ENCODE measurements at places on chromosomes 4 and X. TPM values are rescaled to one million over a fixed set of nuclear protein-coding genes. Genes with fewer than 3 reads are reported as not detected.

GRCh38 chr4:22345055-22345454 lies 170.8 kb downstream of the ADGRA3 start:
- no peak for DNase-seq

DNA sequence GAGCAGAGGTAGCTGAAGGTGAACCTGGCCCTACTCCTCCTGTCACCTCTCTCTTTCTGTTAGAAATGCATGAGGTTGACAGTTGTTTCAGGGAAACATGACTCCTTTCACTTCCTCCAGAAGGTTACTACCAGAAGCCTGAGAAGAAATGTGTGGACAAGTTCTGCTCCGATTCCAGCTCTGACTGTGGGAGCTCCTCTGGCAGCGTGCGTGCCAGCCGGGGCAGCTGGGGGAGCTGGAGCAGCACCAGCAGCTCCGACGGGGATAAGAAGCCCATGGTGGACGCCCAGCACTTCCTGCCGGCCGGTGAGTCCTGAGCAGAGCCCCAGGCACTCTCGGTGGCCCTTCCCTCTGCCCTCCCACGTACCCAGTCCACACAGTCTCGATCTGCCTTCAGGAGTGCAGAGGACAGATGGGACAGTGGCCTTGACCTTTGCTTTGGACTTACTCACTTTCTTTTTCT lies 61.3 kb upstream of the TLR2 start:
- no peak for DNase-seq

DNA sequence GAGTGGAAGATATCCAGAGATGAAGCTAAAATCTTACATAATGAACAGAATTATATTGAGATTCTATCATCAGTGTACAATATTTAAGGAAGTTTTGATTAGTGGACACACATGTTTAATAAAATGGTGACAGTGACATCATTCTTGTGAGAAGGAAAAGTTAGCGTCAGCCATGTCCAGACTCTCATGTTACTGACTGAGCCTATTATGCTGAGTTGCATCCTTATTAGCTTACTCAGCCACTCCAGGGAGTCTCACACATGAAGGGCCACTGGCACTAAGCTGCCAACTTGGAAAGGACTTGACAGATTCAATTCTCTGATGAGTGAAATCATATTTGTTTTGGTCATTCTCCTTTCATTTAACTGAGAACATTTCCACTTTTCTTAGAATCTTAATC lies 170.6 kb downstream of the BANK1 start:
- no peak for DNase-seq

DNA sequence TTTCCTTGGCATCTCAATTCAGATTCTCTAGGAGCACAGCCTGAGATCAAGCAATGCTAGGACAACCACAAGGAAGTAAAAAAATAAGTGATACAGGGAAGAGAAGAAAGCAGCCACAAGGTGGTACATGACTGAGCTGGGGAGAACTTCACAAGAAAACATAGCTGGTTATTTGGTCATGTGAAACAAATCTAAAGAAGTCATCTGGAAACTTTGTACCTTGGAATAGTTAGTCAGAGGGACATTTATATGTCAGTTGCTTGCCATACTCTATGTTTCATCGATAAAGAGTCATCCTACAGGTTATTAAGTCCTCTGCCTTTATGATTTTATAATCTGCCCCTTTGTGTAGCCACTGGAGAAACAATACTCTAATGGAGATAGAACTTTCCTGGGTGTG lies 575.1 kb downstream of the IL15 start:
- no peak for DNase-seq

GRCh38 chrX:13339607-13340006 lies 19.8 kb upstream of the ATXN3L start:
- no peak for DNase-seq

DNA sequence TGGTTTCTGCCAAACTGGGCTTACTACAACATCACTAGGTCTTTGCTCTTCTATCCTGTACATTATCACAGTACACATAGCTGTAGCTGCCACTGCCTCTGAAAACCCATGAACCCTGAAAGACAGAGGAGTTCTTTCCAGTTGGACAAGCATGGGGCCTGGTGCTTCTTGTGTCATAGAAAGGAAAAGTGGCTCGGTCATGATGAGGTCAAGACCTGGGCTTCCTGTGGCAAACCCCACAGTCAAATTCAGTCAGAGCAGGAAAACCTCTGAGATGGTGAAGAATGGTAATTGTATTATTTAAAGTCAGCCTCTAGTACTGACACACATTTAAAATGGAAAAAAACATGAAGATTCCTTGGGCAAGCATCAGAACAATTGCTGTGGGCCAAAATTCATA lies 133.3 kb upstream of the PRPS2 start:
- DNase-seq: no peak

- DNase-seq: no peak
Observed at GRCh38 chr4:54473077-54473545, 184.6 kb upstream of the KIT start.

DNA sequence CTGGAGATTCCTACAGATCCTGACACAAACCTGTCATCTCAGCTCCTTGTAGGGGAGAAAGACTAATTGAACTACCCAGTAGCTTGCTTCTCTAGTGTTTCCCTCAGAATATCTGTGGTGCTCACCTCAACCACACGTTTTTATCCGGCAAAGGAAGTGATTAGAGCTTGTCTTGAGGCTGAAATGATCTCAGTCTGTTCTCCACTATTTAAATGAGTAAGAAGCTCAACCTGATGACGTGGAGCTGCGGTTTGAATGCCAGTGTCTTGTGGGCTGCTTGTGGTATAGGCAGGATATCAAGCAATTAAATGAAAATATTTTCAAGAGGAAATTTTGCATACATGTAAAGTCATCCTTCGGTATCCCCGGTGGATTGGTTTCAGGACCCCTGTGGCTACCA lies 270.2 kb downstream of the TLL1 start:
- DNase-seq: peak; percentile 6

DNA sequence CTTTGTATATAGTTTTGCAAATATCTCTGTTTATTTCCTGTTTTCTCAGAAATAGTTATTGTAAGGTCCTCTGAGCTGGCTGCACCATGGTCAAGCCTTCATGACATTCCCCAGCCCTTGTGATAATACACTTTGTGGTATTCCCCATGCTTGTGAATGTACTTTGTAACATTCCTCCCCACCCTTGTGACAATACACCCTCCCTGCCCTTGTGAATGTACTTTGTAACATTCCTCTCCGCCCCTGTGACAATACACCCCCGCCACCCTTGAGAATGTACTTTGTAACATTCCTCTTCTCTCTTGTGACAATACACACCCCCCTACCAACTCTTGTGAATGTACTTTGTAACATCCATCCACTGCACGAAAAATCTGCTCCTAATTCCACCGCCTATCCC lies 530.7 kb downstream of the CENPC start:
- DNase-seq: no peak

- no peak for DNase-seq
Observed at GRCh38 chr4:88799900-88800299, 102.3 kb upstream of the NAP1L5 start.

DNA sequence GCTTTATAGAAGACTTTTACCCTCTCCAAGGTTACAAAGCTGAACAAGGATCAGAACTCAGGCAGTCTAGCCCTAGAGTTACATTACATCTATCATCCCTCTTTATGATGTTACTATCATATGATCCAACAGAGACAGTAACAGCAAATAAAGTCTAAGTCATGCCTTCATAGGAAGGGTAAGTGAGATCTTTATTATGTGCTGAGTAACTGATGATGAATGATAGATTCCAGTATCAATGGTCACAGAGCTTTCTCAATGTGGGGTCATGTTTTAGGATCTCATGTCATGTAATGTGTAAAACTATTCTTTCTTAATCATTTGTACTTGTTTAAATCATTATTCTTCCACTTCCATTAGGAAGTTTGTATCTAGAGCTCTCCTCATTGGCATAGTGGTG lies 22.8 kb downstream of the ELOVL6 start:
- DNase-seq: no peak

DNA sequence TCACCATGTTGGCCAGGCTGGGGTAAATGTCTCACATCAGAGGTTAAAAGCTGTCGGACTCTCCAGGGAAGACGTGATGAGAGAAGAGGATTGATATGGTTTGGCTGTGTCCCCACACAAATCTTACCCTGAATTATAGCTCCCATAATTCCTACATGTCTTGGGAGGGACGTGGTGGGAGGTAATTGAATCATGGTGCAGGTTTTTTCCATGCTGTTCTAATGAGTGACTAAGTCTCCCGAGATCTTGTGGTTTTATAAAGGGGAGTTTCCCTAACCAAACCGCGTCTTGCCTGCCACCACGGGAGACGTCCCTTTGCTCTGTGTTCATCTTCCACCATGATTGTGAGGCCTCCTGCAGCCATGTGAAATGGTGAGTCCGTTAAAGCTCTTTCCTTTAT lies 64.4 kb downstream of the ASMT start:
- no peak for DNase-seq

DNA sequence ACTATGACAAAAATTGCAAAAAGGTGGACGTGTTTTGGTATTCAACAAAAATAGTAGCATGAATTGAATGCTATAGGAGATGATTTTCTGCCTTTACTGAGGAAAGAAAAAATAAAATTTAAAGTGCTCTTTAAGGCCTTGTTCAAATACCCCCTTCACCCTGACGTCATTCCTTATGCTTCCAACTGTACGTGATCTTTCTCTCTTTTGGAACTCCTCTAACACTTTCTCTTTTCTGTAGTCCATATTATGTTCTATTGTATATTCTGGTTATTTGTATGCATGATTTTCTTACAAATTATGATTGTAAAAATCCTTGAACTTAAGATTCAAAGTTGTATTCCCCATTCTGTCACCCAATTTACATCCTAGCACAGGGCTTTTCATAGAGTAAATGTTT lies 100.5 kb downstream of the POU4F2 start:
- DNase-seq: no peak

DNA sequence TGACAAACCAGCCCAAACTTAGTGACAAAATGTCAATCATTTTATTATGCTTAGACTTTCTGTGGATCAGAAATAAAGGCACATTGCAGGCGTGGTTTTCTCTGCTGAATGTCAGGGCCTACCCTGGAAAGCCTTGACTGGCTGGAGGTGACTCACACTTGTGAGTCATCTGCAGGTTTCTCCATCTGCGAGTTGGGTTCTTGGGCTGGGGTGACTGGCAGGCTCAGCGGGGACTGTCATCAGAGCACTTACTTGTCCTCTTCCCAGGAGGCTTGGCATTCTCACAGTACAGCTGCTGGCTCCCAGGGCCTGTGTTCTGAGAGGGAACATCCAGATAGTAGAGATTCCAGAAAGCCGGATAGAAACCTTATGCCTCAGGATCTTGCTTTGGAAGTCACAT lies 153.8 kb upstream of the AGA start:
- DNase-seq: peak; percentile 13

The UNC5C gene
- total RNA-seq: not detected

The TRO gene
- 0.74 TPM for total RNA-seq

The OSTC gene
- total RNA-seq: 77.6 TPM

The RBPJ gene
- total RNA-seq: 74.9 TPM

The SYTL4 gene
- not detected for total RNA-seq

The GUCY1A1 gene
- total RNA-seq: not detected

All from activated CD4-positive, alpha-beta T cell treated with anti-CD3 and anti-CD28 coated beads, Interleukin-2, amount 10 ng/mL, durations not matched to agents 7 days and 5 days (primary cell).